ENCODE measurements at places on chromosomes 5 and 9. TPM values are rescaled to one million over a fixed set of nuclear protein-coding genes. Genes with fewer than 3 reads are reported as not detected.

Gene PCDHAC2
- 2.0 TPM for polyA plus RNA-seq

Gene PTTG1
- polyA plus RNA-seq, result 19.9 TPM

Gene ATP10B
- polyA plus RNA-seq, result 0.48 TPM

Gene CSF2
- not detected for polyA plus RNA-seq

- DNase-seq, result no peak
Measured at GRCh38 chr5:173205916-173206315, 29.1 kb downstream of the NKX2-5 start.

GRCh38 chr5:74020503-74020902 lies 394.5 kb downstream of the ARHGEF28 start:
- no peak for DNase-seq

DNA sequence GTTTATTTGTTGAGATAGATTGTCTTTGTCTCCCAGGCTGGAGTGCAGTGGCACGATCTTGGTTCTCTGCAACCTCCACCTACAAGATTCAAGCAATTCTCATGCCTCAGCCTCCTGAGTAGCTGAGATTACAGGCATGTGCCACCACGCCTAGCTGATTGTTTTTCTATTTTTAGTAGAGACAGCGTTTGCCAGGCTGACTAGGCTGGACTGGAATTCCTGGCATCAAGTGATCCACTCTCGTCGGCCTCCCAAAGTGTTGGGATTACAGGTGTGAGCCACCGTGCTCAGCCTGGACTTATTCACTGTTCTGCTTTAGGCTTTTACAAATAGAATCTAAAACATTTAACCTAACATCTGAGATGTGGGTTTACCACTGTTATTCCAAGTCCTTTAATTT lies 91.3 kb downstream of the COMMD10 start:
- DNase-seq, result no peak

- DNase-seq, result peak; percentile 77
Measured at GRCh38 chr9:124110307-124110915, 98.8 kb downstream of the LHX2 start.
